Activated T-cell treated with anti-CD3 and anti-CD28 coated beads for 1 hour (primary cell): ENCODE measurements at places on chromosomes 13 and 19.

GRCh38 chr19:12840091-12841079 is 2.1 kb downstream of the MAST1 start:
- DNase-seq = no peak

GRCh38 chr13:35388441-35389355 is 87.8 kb downstream of the MAB21L1 start:
- no peak for DNase-seq

GRCh38 chr19:10295305-10295846 is 5.6 kb downstream of the ICAM5 start:
- DNase-seq = peak; percentile 49

DNA sequence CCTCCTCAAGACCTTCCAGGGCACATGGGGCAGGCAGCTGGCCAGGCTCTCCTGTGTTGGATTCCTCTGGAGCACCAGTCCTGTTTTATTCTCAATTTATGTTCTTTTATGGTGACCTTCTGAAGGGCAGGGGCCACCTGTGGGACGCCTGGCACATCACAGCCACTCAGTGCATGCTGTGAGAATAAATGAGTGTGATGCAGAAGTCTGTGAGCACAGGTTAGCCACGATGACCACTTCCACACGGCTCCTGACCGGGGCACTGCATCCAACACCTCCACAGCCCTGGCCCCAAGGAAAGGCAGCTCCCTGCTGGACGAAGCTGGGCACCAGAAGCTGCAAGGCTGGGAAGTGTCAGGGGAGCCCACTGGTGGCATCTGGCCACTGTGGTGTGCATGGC is 122.8 kb downstream of the CRYL1 start:
- DNase-seq = no peak

GRCh38 chr13:113818700-113819295 is 45.1 kb downstream of the GAS6 start:
- no peak for DNase-seq

GRCh38 chr19:9865732-9866501 is 30.8 kb downstream of the PIN1 start:
- peak; percentile 14 for DNase-seq
